ENCODE measurements at places on chromosomes 12 and 14.

DNA sequence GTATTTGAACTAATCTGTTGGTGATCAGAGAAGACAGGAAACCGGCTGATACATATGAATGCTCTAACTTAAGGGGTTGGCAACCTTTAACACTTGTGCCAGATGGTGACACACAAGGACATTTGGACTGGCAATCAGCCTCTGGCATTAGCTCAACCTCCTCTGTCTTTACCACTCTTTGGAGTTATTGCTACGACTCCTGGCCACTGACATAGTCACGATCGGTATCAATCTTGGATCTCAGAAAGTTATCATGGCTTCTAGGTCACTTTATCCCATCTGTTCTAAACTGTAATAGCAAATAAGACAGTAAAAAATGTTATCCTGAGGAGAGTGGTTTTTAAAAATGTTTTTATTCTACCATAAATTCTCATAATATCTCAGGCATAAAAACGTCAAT is 575.2 kb upstream of the MDGA2 start:
- no peak for DNase-seq

- DNase-seq = peak; percentile 28
These were observed 31.3 kb upstream of the ATF1 start for GRCh38 chr12:50732591-50732990.

DNA sequence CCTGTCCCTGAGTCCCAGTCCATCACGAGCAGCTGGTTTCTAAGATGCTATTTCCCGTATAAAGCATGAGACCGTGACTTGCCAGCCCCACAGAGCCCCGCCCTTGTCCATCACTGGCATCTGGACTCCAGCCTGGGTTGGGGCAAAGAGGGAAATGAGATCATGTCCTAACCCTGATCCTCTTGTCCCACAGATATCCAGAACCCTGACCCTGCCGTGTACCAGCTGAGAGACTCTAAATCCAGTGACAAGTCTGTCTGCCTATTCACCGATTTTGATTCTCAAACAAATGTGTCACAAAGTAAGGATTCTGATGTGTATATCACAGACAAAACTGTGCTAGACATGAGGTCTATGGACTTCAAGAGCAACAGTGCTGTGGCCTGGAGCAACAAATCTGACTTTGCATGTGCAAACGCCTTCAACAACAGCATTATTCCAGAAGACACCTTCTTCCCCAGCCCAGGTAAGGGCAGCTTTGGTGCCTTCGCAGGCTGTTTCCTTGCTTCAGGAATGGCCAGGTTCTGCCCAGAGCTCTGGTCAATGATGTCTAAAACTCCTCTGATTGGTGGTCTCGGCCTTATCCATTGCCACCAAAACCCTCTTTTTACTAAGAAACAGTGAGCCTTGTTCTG is 41.6 kb downstream of the DAD1 start:
- no peak for DNase-seq

- peak; percentile 88 for DNase-seq
These were observed 627.0 kb upstream of the FBXO33 start for GRCh38 chr14:40058901-40059897.

GRCh38 chr12:62581288-62582064 is 114.8 kb downstream of the MON2 start:
- DNase-seq = peak; percentile 80

DNA sequence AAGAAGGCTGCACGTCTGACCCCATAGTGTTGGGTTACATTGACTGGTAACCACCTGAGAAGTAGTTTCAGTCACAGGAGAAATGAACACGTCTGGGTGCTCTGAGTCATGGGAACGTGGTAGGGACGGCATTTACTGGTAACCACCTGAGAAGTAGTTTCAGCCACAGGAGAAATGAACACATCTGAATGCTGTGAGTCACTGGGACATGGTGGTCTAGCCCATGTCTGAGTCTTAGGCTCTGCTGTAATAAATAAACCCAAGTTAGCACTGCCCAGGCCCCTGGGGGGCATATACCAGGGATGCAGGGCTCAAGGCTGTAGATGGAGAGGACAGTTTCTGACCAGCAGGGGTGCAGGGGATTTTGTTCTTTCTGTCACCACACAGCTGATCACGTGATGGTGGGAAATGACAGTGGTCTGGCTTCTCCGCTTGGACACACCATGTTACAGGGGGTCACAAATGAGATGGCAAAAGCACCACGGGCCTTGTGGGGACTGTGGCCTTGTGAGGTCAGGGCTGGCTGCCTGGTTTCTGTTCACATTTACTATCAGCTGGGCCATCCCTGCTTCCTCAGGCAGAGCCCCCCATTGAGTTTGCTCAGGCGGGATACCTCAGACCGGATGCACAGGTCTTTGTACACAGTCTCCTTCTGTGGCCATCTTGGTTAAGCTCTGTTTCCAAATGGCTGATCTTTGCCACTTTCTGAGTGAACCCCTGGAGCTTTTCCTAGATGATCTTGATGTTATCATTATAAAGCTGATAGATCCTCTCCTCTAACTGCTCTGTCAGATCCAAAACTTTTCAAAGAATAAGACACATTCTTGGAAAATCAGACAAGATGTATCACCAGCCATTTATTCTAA is 9.8 kb upstream of the C12orf42 start:
- peak; percentile 98 for DNase-seq

GRCh38 chr14:100708425-100709288 is 18.0 kb upstream of the DLK1 start:
- no peak for DNase-seq

- DNase-seq = peak; percentile 69
These were observed 17.4 kb downstream of the ISCA2 start for GRCh38 chr14:74510959-74511409.

GRCh38 chr14:103762541-103762940 is 46.9 kb downstream of the ZFYVE21 start:
- no peak for DNase-seq

GRCh38 chr12:72829838-72830237 is 557.7 kb downstream of the TRHDE start:
- DNase-seq = no peak

- DNase-seq = no peak
These were observed 208.9 kb downstream of the CACNA1C start for GRCh38 chr12:2261708-2262107.

DNA sequence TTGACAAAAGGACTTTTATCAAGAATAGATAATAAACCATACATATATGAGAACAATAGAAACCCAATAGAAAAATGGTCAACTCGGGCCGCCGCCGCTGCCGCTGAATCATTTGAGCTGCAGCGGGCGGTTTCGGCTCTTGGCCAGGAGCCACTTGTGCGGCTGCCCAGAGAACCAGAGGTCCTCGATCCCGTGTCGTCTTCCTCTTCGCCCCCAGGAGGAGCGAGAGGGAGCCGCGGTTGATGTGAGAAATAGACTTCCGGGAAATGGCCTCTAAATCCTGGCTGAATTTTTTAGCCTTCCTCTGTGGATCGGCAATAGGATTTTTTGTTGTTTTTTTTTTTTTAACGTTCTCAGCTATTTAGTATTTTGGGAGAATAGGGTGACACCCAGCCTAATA is 44.8 kb downstream of the CPSF6 start:
- DNase-seq = peak; percentile 57
